ENCODE measurements at places on chromosomes 5 and 9.

- H3K4me3 ChIP-seq: no peak overlapping the region
- no peaks in the 10 kb centered on the region for H3K4me1 ChIP-seq
- H3K27ac ChIP-seq: no peak overlapping the region
- no peaks in the 10 kb centered on the region for H3K27me3 ChIP-seq
- H3K36me3 ChIP-seq: no peaks in the 10 kb centered on the region
- no peak for DNase-seq
These were observed 8.3 kb downstream of the PPIC start for GRCh38 chr5:123028222-123028621.

GRCh38 chr5:79971156-79971555, 19.9 kb downstream of the MTX3 start:
- H3K27ac ChIP-seq: no peak overlapping the region
- no peak overlapping the region for H3K4me3 ChIP-seq
- H3K27me3 ChIP-seq: no peaks in the 10 kb centered on the region
- DNase-seq: no peak
- H3K36me3 ChIP-seq: no peaks in the 10 kb centered on the region
- no peaks in the 10 kb centered on the region for H3K4me1 ChIP-seq

- H3K27me3 ChIP-seq: no peaks in the 10 kb centered on the region
- H3K4me1 ChIP-seq: peaks cover 4% of the 10 kb centered on the region
- no peaks in the 10 kb centered on the region for H3K36me3 ChIP-seq
These were observed 117.2 kb upstream of the PITX1 start for GRCh38 chr5:135151256-135151655.

DNA sequence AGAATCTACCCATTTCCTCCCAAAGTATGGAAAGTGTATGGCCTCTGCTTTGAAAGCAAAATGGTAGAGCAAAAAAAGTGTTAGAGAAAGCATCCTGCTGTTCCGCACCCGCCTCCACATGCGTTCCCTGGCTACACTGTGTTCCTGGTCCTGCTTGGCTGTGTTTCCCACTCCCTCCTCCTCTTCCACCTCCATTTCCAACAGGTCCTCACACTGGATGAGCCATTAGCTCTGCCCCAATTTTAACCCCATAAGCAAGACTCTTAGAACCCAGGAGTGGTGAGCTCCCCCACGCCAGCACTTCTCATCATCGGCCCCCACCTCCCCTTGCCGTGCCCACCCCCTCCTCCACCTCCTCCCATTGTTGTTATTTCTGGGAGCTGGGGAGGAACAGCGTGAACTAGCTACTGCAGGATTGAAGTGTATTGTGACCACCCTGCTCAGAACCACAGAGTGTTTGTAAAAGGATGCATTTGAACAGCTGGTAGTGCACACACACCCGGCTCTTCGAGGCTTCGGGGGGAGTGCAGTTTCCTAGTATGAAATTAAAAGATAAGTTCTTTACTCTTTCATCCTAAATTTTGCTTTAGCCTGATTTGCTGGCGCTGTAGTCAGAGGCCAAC, 120.0 kb downstream of the PDZD2 start:
- H3K36me3 ChIP-seq: no peaks in the 10 kb centered on the region
- no peak for DNase-seq
- peaks cover 20% of the 10 kb centered on the region for H3K4me1 ChIP-seq
- no peak overlapping the region for H3K27ac ChIP-seq

DNA sequence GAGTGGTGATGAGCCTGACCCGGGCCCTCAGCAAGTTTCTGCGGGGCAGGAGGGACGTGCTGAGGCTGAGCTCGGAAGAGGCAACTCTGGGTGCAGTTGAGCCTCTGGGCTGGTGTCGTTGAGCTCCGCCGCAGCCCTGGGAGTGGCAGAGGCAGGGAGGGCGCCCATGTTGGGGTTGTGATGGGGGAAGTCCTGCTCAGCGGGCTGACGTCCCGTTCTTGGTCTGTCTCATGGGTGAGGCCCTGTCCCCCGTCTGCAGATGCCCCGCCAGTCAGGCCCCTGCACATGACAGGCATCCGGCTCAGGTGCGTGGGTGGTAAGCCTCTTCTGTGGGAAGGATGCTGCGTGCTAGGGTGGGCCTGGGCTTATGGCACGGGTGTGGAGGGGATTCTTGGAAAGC, 64.3 kb downstream of the RXRA start:
- H3K27me3 ChIP-seq: no peaks in the 10 kb centered on the region
- no peak for DNase-seq
- H3K36me3 ChIP-seq: no peaks in the 10 kb centered on the region
- no peak overlapping the region for H3K4me3 ChIP-seq
- H3K27ac ChIP-seq: no peak overlapping the region

DNA sequence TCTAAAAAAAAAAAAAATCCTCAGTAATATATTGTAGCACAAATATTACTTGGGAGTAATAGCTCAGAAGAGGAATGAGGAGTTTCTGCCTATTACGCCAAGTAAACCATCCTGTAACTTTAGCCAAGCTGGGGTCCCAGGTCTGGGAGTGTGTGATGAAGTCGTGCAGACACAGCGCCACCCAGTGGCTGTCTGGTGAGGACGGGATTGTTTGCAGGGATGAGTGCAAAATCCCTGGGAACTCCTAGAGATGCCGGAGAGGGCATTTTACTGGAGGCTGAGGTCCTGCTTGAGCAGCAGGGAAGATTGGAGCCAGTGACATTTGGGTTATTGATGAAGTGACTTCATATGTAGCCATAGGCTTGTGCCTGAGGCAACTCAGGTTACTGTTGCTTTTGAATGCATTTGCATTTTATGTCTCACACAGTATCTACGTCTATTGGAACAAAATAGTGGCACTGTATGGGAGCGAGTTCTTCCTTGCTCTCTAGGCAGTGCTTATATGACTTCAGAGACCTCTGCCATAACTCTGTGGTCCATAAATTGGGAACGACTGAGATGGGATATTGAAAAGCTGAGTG, 72.8 kb downstream of the PSAT1 start:
- no peak overlapping the region for H3K27ac ChIP-seq
- H3K36me3 ChIP-seq: no peaks in the 10 kb centered on the region
- H3K27me3 ChIP-seq: no peaks in the 10 kb centered on the region
- H3K4me3 ChIP-seq: no peak overlapping the region
- DNase-seq: no peak

DNA sequence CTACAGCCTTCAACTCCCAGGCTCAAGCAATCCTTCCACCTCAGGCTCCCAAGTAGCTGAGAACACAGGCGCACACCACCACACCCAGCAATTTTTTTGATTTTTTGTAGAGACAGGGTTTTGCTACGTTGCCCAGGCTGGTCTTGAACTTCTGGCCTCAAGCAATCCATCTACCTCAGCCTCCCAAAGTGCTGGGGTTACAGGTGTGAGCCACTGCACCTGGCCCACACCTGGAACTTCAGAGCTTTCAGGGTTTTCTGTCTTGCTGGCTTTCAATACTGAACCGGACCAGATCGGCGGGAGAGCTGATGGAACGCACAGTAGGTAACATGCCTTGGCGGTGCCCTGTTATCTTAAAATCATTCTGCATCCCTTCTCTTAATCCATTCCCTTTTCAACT, 30.8 kb downstream of the IPPK start:
- peak; percentile 54 for DNase-seq
- H3K27ac ChIP-seq: no peak overlapping the region
- H3K27me3 ChIP-seq: no peaks in the 10 kb centered on the region
- no peak overlapping the region for H3K4me3 ChIP-seq
- no peaks in the 10 kb centered on the region for H3K4me1 ChIP-seq

- peaks cover 29% of the 10 kb centered on the region for H3K4me1 ChIP-seq
- H3K27ac ChIP-seq: no peak overlapping the region
- no peak for DNase-seq
- H3K27me3 ChIP-seq: no peaks in the 10 kb centered on the region
- no peaks in the 10 kb centered on the region for H3K36me3 ChIP-seq
These were observed 4.9 kb downstream of the SUSD1 start for GRCh38 chr9:112170235-112170634.

- H3K27ac ChIP-seq: no peak overlapping the region
- no peaks in the 10 kb centered on the region for H3K27me3 ChIP-seq
- H3K4me3 ChIP-seq: no peak overlapping the region
These were observed 189.6 kb downstream of the TRIO start for GRCh38 chr5:14332746-14333145.

GRCh38 chr5:101782352-101783103, 513.6 kb downstream of the SLCO4C1 start:
- DNase-seq: no peak
- no peak overlapping the region for H3K27ac ChIP-seq
- no peaks in the 10 kb centered on the region for H3K27me3 ChIP-seq
- no peaks in the 10 kb centered on the region for H3K36me3 ChIP-seq
- H3K4me1 ChIP-seq: no peaks in the 10 kb centered on the region

GRCh38 chr9:113621980-113622379, 158.5 kb downstream of the RGS3 start:
- H3K4me1 ChIP-seq: peaks cover 32% of the 10 kb centered on the region
- no peak for DNase-seq
- no peak overlapping the region for H3K4me3 ChIP-seq
- H3K36me3 ChIP-seq: no peaks in the 10 kb centered on the region
- H3K27ac ChIP-seq: peak overlapping the region; percentile 90
- H3K27me3 ChIP-seq: no peaks in the 10 kb centered on the region

DNA sequence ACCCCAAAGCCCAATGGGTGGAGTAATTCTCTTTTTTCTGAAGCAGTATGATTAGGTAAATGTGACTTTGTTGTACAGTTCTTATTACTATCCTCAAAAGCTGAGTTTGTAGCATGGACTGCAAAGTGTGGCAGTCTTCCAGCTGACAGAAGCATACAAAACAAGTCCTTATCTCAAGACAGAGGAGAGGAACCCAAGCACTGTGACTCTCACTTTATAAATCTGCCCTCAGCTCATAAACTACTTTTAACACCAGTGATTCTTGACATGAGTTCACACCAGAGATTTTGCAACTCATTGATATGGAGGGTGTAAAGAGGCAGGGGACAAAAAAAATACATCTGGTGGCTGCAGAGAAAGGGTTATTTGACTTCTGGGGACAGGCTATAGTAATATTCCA, 251.6 kb downstream of the NTRK2 start:
- H3K36me3 ChIP-seq: no peaks in the 10 kb centered on the region
- no peaks in the 10 kb centered on the region for H3K4me1 ChIP-seq
- H3K27ac ChIP-seq: no peak overlapping the region
- no peak overlapping the region for H3K4me3 ChIP-seq

- no peaks in the 10 kb centered on the region for H3K36me3 ChIP-seq
- H3K4me1 ChIP-seq: no peaks in the 10 kb centered on the region
- no peaks in the 10 kb centered on the region for H3K27me3 ChIP-seq
- no peak overlapping the region for H3K27ac ChIP-seq
- H3K4me3 ChIP-seq: no peak overlapping the region
These were observed 25.1 kb downstream of the PALM2AKAP2 start for GRCh38 chr9:109805050-109805449.

- no peaks in the 10 kb centered on the region for H3K27me3 ChIP-seq
- H3K4me1 ChIP-seq: no peaks in the 10 kb centered on the region
- no peak overlapping the region for H3K27ac ChIP-seq
- H3K36me3 ChIP-seq: no peaks in the 10 kb centered on the region
These were observed 193.7 kb downstream of the MSX2 start for GRCh38 chr5:174917976-174918554.

- no peak overlapping the region for H3K27ac ChIP-seq
- no peak overlapping the region for H3K4me3 ChIP-seq
- no peaks in the 10 kb centered on the region for H3K36me3 ChIP-seq
- H3K4me1 ChIP-seq: no peaks in the 10 kb centered on the region
- no peak for DNase-seq
- no peaks in the 10 kb centered on the region for H3K27me3 ChIP-seq
These were observed 77.0 kb downstream of the ERCC6L2 start for GRCh38 chr9:95952471-95952870.

GRCh38 chr5:133205204-133205603, 153.4 kb downstream of the HSPA4 start:
- H3K4me3 ChIP-seq: no peak overlapping the region
- H3K27me3 ChIP-seq: no peaks in the 10 kb centered on the region
- H3K36me3 ChIP-seq: no peaks in the 10 kb centered on the region
- H3K27ac ChIP-seq: no peak overlapping the region
- no peak for DNase-seq

- no peaks in the 10 kb centered on the region for H3K27me3 ChIP-seq
- H3K4me3 ChIP-seq: no peak overlapping the region
- DNase-seq: no peak
- H3K27ac ChIP-seq: no peak overlapping the region
These were observed 18.0 kb downstream of the IGIP start for GRCh38 chr5:140143521-140144258.

- H3K4me1 ChIP-seq: no peaks in the 10 kb centered on the region
- H3K4me3 ChIP-seq: no peak overlapping the region
- H3K27me3 ChIP-seq: no peaks in the 10 kb centered on the region
- DNase-seq: no peak
- H3K36me3 ChIP-seq: no peaks in the 10 kb centered on the region
These were observed 258.3 kb downstream of the GADD45G start for GRCh38 chr9:89863141-89863540.

DNA sequence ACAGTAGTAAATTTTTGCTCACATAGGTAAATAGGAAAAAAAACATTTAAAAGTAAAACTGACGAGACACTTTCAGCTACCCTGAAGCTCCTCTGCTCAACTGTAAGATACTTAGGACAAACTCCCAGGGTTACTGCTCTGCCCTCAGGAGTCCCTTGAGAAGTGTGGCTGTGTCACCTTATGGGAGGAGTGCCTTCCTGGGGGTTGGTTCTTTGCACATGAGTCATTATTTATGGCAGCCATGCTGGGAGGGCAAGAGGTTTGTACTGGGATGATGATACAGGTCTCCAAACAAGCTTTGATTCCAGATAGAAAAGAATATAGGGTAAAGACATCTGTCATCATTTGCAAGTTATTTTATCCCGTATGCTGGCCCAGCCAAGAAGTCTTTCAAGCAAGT, 45.9 kb downstream of the TTC1 start:
- no peaks in the 10 kb centered on the region for H3K4me1 ChIP-seq
- no peaks in the 10 kb centered on the region for H3K27me3 ChIP-seq
- H3K36me3 ChIP-seq: peaks cover 53% of the 10 kb centered on the region
- H3K27ac ChIP-seq: no peak overlapping the region
- no peak overlapping the region for H3K4me3 ChIP-seq

DNA sequence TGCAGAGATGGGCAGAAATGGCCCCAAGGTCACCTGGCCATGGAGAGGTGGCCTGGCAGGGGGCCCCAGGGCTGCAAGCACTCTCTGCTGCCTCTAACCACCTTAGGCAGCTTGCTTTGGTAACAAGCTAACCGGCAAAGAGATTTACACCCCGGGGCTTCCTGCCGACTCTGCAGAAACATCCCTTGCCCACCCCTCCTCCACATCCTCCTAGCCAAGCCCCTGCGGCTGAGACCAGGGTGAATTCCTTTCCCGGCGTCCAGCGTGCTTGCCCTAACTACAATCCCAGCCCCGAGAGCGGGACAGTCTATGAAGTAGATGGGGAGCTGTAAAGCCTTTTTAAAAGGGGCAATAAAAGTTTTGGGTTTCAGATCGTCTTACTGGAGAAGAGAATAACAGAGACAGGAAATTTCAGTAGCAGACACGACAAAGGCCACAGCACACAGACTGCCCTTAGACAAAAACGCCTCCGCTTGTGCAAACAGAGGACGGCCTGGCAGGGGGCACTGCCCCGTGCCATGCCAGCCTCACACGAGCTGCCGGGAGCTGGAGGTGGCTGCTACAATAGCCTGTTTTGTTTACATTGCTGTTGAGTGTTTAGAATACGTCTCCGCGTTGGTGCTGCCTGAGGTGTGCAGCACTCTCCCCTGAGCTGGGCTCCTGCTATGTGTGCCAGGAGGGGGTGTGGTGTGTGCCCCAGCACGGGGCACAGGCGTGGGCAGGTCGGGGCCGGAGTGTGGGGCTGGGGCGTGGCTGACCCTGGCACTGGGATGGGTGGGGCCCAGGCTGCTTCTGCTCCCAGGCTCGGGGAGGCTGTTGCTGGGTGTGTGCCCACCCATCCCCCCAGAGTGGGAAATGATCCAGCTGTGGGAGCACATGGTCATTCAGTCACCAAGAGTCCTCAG, 15.3 kb downstream of the MYMK start:
- DNase-seq: no peak
- H3K4me3 ChIP-seq: no peak overlapping the region
- peaks cover 40% of the 10 kb centered on the region for H3K4me1 ChIP-seq
- H3K27me3 ChIP-seq: no peaks in the 10 kb centered on the region
